GM23338 (cell line): ENCODE measurements at places on chromosomes 11 and 22. TPM values are rescaled to one million over a fixed set of nuclear protein-coding genes. Genes with fewer than 3 reads are reported as not detected.

The PACS1 gene
- 23.7 and 37.5 TPM in 2 replicates for total RNA-seq

- DNase-seq = no peak
Observed at GRCh38 chr22:22022255-22022840, 39.8 kb upstream of the TOP3B start.

The ALX4 gene
- total RNA-seq = not detected in 2 replicates

DNA sequence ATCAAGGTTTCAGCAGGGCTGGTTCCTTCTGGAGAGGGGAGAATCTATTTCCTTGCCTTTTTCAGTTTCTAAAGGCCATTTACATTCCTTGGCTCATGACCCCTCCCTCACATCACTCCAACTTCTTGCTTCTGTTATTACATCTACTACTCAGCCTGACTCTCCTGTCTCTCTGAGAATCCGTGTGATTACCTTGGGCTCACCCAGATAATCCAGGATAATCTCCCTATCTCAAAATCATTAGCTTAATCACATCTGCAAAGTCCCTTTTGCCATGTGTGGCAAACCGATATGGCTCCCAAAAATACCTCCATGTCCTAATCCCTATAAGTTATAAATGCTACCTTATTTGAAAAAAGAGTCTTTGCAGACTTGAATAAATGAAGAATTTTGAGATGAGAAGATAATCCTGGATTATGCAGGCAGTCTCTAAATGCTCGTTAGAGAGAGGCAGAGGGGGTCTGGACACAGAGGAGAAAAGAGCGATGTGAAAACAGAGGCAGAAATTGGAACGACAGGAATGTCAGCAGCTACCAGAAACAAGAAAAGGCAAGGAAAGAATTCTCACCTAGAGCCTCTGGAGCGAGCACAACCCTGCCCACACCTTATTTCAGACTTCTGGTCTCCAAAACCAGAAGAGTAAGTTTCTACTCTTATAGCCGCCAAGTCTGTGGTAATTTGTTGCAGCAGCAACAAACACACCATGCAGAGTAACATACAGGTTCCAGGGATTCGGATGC, 23.6 kb upstream of the ARHGAP32 start:
- DNase-seq = peak; percentile 91
